Cortex of kidney (tissue), 1 donor: ENCODE measurements at places on chromosomes 6 and 20.

DNA sequence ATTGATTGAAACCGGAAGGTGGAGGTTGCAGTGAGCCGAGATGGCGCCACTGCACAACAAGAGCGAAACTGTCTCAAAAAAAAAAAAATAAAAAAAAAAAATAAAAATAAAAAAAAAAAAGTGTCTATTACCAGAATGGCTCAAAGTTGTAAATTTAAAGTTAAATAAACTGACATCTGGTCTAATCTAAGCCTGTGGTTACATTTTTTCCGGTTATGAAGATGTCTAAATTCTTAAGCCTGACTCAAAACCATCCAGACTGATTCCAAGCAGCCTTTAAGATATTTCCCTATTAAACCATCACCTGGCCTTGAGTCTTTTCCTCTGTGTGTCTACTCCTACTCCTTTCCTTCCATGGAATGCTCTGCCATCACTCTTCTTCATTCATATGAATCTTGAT lies 371.7 kb upstream of the RUNX2 start:
- no peak for DNase-seq

GRCh38 chr20:61533231-61533631 lies 281.2 kb downstream of the CDH4 start:
- no peak for DNase-seq

DNA sequence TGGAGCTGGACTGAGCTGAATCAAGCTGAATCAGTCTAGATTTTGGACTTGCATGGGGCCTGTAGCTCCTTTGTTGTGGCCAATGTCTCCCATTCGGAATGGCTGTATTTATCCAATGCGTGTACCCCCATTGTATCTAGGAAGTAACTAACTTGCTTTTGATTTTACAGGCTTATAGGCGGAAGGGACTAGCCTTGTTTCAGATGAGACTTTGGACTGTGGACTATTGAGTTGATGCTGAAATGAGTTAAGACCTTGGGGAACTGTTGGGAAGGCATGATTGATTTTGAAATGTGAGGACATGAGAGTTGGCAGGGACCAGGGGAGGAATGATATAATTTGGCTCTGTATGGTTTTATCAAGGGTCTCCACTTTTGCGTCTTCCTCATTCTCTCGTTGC lies 3.0 kb upstream of the TMEM170B start:
- DNase-seq, result no peak

DNA sequence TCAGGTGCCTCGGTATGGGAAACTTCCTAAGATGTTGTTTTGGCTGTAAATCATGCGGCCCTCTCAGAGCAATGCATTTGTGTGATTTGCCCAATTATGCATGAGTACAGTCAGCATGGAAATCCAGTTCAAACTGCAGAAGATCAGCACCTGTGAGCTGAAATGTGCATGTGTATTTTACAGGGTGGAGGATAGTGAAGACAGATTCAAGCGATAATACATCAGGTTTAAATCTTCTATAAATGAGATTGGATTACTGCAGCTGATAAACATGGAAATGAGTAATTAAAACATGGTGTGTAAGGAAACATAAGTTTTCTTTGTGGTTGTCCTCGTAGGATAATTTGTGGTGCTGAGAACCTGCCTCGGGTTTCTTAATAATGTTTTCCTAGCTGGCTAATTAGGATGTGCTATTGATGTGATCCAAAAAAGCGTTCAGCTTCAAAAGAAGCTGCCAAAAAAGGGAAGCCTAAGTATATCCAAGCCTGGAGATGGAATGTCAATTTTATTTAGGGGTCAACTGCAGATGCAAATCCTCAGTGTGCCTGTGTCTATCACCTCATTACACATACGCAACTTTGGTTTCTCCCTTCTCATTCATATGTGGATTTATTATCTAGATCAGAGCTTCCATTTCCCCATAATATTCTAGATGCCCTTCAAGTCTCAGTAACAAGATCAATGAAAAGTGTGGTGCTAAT lies 117.1 kb upstream of the CCDC28A start:
- DNase-seq, result no peak
